Skin of body (tissue), 3 donors: ENCODE measurements at places on chromosomes 1 and 21. TPM values are rescaled to one million over a fixed set of nuclear protein-coding genes. Genes with fewer than 3 reads are reported as not detected.

Gene CLCA1
- not detected for total RNA-seq

Gene SYCP1
- total RNA-seq: not detected

Gene S100A1
- 5.6 TPM for total RNA-seq

Gene RNASEL
- 6.6 TPM for total RNA-seq

Gene MX2
- total RNA-seq: 4.5 TPM

Gene RPTN
- total RNA-seq: 4.4 TPM

DNA sequence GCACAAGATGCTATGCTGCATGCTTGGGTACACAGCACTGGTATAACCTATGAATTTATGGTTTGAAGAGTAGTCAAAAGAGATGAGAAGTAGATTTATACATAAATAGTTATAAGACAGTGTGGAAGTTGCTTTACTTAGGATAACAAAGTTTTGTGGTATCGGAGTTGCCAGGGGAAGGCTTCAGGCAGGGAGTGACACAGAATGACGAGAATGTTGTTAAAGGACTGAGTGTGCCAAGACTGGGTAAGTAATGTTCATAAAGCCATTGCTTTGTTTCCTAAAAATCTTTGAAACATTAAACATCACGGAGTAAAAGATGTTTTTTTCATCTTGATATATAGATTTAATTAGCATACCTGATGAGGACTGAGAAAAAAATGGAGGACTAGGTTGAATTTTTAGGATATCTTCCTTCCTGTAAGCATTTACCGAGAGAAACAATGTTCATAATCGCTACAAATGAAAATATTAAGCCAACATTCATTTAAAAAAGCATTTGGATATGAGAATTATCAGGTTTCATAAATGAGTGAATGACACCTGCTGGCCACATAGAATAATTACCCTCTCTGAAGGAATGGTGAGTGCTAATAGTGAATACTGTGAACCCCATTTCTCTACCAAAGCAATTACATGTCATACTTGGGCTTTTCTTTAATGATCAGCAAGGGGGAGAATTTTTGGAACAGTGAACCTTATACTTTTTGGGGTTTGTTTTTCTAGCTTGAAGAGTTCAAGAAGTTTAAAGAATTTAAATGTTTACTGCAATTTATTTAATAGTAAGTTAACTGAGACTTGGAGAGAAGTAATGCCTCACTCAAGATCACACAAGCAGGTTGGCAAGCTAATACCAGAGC, 28.4 kb downstream of the EXTL2 start:
- DNase-seq: peak; percentile 52

GRCh38 chr1:102472520-102472919, 475.8 kb upstream of the OLFM3 start:
- DNase-seq: no peak

DNA sequence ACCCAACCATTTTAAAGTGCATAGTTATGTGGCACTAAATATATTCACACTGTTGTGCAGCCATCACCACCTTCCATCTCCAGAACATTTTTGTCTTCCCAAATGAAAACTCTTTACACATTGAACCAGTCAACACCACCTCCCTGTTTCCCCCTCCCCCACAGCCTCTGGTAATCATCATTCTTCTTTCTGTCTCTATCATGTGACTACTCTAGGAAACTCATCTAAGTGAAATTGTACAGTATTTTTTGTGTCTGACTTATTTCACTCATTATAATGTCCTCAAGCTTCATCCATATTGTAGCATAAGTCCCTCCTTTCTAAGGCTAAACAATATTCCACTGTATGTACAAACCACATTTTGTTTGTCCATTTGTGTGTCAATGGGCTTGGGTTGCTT, 128.0 kb downstream of the RUNX1 start:
- DNase-seq: no peak

- DNase-seq: peak; percentile 33
Measured at GRCh38 chr1:245823408-245824147, 668.8 kb downstream of the KIF26B start.

DNA sequence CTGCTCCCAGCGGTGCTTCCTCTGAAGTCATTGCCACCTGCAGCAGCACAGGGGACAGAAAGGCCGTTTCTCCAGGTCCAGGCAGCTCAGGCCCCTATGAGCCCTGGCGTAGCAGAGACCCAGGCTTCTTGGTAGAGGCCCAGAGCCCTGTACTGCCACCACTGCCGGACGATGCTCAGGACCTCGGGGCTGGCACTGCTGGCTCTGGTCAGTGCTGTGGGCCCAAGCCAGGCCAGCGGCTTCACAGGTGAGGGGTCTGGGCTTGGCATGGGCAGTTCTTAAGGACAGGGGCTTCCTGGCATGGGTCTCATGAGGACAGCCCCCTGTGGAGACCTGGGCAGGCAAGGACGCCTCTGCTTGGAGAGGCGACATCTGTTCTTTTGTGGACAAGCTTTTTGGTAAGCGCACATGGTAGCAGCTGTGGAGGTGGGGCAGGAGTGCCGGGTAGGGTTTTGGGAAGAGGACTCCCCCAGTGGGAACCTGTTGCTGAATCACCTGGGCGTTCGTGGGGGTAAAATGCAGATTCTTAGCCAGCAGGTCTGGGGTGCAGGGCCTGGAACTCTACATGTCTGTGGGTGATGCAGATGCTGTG, at the start of gene UMODL1:
Gene UMODL1, plus strand, starts transcription at position 172 of the 592 bp plus-strand sequence. Its CDS starts 0 bp downstream, at position 172.
- DNase-seq: no peak

GRCh38 chr1:71106658-71107322, 26.0 kb upstream of the ZRANB2 start:
- no peak for DNase-seq

- no peak for DNase-seq
Measured at GRCh38 chr1:247316590-247317197, 15.0 kb downstream of the ZNF496 start.

DNA sequence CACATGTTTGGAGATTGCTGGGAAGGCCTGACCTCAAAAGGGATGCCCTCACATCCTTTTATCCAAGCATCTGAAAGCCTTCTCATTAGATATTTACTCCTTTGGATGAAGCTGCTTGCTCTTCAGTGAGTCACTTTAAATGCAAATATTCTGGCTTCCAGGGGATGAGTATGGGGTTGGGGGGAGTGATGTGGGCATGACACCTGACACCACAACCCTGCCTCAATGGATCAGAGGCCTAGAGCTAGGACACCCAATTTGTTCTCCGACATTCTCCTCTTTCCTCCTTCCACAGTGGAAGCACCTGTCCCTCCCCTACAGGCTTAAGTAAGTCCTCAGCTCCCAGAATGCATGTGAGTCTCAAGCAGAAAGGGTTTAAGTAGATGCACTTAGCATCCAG, 238.3 kb downstream of the OMA1 start:
- no peak for DNase-seq

GRCh38 chr1:183159960-183160359, 26.1 kb upstream of the LAMC2 start:
- no peak for DNase-seq

- no peak for DNase-seq
Measured at GRCh38 chr1:59043796-59044195, 253.1 kb upstream of the FGGY start.

DNA sequence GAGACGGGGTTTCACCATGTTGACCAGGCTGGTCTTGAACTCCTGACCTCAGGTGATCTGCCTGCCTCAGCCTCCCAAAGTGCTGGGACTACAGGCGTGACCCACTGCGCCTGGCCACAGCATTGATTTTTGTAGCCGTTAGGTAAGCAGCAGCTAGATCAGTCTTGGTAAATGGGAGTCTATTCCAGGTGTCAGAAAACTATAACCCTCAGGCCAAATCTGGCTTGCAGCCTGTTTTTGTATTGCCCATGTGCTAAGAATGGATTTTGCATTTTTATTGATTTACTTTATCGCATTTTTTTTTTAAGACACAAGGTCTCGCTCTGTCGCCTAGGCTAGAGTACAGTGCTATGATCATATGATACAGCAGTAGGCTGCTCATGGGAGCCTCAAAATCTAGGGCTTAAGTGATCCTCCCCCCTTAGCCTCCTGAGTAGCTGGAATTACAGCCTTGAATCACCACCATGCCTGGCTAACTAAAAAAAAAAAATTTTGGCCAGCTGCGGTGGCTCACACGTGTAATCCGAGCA, 16.6 kb upstream of the SRSF10 start:
- no peak for DNase-seq

- DNase-seq: no peak
Measured at GRCh38 chr1:244757091-244757939, 78.1 kb upstream of the COX20 start.

DNA sequence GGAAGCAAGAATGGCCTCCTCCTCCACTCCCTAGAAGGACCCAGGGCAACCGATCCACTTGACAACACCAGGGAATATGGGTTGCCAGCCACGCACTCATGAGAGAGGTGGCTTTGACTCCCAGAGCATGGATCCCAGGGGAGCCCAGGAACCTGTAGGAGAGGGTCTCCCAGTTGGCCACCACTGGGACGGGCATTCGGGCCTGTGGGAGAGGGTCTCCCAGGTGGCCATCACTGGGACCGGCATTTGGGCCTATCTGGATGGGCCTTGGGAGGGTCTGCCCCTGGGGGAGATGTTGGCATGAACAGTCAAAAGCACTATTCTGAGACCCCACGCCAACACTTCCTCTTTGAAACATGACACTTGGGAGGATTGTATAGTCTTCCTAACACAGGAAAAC, 565 bp downstream of the TFF1 start:
- no peak for DNase-seq

GRCh38 chr1:5513846-5514526, 478.2 kb downstream of the NPHP4 start:
- no peak for DNase-seq

DNA sequence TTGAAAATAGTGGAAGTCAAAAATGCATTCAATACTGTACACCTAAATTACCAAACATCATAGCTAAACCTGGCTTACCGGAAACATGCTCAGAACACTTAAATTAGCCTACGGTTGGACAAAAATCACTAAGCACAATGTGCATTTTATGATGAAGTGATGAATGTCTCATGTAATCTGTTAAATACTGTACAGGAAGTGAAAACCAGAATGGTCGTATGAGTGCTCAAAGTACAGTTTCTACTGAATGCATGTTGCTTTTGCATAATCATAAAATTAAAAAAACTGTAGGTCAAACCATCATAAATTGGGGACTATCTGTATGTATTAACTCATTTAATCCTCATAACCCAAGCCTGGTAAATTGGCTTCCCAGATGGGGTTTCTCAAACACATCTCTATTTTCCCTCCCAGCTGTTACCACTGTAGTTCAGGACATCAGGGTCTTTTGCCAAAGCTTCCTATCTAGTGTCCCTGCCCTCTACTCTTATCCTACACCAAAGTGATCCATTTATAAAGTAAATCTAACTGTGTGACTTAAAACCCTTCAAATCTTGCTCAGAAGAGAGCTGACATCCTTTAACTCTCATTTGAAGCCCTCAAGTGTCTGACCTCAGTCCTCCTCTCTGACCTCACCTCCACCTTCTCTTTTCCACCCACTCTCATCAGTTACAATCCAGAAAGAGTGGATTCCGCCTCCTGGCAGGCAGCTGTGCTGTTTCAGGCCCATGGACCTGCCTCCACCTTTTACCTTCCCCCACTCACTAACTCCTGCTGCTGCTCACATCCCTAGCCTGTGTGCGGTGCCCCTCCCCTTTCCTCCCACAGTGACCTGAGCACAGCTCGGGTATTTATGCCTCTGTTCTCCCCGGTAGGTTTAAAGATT, 356.4 kb upstream of the ST6GALNAC5 start:
- DNase-seq: no peak

DNA sequence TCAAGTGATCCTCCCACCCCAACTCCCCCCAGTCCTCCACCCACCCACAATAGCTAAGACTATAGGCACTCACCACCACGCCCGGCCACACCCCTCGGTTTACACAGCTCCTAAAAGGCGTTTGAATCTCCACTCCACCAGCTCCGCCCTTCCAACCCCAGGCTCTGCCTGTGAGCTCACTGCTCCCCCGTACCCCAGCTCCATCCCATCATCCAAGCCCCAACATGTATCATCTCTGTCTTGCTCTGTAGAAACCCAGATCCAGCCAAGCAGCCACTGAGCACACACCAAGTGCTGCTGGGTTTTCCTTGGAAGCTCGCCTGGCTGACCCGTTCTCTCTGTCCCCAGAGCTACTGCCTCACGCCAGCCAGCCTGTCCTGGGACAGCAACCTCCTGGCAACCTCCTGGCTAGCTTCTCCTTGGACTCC, 12.0 kb upstream of the S100A2 start:
- no peak for DNase-seq

DNA sequence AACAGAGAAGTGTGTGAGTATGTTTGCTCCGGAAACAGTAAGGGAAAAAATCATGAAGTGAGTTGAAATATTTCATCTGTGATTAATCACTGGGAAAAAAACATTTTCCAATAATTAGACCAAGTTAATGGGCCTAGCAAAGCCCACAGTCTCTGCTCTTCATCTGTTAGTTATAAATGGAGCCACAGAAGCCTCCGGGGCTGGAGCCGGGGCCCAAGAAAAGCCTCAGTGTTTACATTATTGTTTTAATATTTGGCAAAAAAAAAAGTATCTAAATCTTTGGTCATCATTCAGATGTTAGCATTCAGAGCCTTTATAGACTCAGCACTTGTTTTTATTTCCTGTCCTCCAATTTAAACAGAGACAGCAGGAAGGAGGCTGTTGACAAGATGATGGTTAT, 115.0 kb downstream of the UBE2U start:
- DNase-seq: no peak

- no peak for DNase-seq
Measured at GRCh38 chr21:37145635-37146111, 72.6 kb downstream of the TTC3 start.

DNA sequence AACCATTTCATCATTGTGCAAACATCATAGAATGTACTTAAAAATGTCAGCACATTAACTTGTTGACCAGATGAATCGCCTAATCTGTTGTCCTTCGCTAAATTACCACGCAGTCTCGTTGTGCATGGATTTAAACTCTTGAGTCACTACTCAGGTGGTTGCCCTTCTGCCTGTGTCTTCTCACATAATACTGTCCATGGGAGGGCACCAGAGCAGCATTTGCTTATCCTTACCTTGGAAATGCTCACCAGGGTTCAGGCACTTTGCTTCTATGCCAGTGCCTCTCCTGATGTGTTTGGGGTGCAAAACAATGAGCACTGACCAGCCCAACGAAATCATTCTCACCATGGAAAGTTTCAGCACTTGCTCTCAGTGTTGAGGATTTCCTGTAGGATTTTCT, 559.9 kb downstream of the RWDD3 start:
- no peak for DNase-seq

DNA sequence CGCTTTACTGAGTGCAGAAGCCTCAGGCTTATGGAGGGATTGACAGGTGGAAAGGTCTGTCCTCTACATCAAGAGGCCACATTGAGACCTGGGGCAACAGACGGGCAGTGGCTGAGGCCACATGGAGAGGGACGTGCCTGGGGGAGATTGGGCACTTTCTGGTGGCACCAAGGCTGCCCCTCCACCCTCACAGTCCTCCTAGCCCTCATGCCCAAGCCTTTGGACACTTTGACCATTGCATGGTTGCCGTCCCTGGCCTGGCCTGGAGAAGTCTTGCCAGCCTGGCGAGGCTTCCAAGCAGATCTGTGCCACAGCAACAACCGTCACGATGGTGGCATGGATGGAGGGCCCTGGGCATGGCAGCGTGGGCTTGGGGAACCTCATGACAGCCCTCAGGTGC, 192.1 kb upstream of the VAMP3 start:
- DNase-seq: no peak

DNA sequence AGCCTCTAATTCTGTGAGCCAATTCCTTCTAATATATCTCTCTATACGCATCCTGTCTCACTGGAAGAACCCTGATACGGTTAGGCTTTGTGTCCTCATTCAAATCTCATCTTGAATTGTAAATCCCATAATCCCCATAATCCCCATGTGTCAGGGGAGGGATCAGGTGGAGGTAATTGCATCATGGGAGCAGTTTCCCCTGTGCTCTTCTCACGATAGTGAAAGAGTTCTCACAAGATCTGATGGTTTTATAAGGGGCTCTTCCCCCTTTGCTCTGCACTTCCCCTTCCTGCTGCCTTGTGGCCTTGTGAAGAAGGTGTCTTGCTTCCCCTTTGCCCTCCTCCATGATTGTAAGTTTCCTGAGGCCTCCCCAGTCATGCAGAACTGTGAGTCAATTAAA, 116.1 kb downstream of the MRPS6 start:
- DNase-seq: no peak
